Inflammatory macrophage (primary cell): ENCODE measurements at places on chromosomes 16 and 17.

- no peak for DNase-seq
Measured at GRCh38 chr17:2214929-2215615, 88.5 kb downstream of the SMG6 start.

- DNase-seq: no peak
Measured at GRCh38 chr17:70379945-70380344, 210.6 kb downstream of the KCNJ2 start.

DNA sequence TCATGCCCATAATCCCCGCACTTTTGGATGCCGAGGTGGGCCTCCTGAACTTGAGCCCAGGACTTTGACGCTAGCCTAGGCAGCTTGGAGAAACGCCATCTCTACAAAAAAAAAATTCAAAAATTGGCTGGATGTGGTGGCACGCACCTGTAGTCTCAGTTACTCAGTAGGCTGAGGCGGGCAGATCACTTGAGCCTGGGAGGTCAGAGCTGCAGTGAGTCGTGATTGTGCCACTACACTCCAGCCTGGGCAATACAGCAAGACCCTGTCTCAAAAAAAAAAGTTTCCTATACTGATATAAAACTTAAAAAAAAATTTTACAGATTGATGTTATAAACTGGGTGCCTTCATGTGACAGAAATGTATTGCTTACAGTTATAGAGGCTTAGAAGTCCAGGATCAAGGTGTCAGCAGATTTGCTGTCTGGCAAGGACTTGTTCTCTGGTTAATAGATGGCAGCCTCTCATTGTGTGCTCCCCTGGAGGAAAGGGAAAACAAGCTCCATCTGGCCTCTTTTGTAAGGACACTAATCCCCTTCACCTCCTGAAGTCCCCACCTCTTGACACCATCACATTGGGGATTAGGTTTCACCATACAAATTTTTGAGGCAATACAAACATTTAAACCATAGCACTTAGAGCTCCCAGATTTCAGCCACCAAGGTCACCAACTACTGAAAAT is 8.5 kb upstream of the CES3 start:
- DNase-seq: no peak

GRCh38 chr17:1273492-1274244 is 3.4 kb downstream of the BHLHA9 start:
- DNase-seq: no peak

- DNase-seq: peak; percentile 61
Measured at GRCh38 chr17:50425682-50426471, at the start of gene ACSF2. ACSF2 (plus strand) TSS chr17:50426218; CDS start chr17:50426262, 44 bp downstream.

- DNase-seq: no peak
Measured at GRCh38 chr17:7406235-7406825, 1.3 kb upstream of the NLGN2 start.

DNA sequence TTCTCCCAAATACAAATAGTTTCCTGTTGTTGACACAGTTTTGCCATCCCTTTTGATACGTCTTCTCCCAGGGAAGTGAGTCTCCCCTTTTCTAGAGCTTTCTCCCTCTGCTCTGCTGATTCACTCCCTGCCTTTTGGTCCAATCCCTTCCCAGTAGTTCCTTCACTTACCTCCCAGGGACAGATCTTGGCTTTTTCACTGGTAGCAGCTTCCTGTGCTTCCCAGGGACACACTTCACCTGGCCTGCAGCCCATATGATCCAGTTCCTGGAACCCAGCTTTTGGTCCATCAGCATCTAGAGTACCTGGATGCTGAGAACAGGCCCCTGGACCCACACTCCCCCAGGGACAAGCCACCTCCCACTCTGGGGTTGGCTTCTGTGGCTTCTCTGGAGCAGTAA is 15.8 kb downstream of the GPR179 start:
- DNase-seq: no peak

DNA sequence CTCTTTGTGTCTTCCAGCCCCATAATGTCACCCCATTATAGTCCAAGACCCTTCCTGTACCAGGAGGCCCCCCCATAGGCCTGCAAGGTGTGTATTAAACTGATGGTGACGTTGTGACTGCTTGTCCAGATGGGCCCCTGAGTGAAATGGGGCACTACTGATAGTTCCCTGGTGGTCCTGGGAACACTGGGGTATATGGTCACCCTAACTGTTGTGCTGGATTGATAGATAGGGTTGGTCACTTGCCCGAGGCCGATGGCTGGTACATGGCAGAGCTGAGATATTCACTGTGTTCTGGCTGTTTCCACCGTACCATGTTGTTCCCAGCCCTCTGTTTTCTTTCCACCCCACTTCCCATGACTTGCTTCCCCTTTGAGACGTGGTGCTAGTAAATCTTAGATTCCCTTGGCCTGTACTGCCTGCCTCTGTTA is 4.3 kb downstream of the CNP start:
- no peak for DNase-seq

DNA sequence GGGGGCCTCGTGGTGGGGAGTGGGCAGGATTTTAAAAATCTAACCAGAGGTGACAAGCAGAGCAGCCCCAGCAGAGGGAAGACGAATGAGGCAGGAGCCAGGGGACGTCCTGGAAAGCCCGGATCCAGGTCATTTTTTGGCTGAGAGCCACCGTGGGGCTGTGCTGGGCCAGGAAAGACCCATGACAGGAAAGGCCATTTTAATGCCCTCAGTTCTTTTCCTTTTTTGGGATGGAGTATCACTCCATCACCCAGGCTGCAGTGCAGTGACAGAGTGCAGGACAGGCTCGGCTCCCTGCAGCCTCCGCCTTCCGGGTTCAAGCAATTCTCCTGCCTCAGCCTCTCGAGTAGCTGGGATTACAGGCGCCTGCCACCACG is 30.5 kb upstream of the JPH3 start:
- DNase-seq: no peak

GRCh38 chr17:43068570-43069367 is 43.7 kb downstream of the RND2 start:
- DNase-seq: no peak

- no peak for DNase-seq
Measured at GRCh38 chr17:32912218-32912897, 15.6 kb upstream of the TMEM98 start.

GRCh38 chr17:31931756-31932155 is 5.1 kb upstream of the SUZ12 start:
- DNase-seq: peak; percentile 75

DNA sequence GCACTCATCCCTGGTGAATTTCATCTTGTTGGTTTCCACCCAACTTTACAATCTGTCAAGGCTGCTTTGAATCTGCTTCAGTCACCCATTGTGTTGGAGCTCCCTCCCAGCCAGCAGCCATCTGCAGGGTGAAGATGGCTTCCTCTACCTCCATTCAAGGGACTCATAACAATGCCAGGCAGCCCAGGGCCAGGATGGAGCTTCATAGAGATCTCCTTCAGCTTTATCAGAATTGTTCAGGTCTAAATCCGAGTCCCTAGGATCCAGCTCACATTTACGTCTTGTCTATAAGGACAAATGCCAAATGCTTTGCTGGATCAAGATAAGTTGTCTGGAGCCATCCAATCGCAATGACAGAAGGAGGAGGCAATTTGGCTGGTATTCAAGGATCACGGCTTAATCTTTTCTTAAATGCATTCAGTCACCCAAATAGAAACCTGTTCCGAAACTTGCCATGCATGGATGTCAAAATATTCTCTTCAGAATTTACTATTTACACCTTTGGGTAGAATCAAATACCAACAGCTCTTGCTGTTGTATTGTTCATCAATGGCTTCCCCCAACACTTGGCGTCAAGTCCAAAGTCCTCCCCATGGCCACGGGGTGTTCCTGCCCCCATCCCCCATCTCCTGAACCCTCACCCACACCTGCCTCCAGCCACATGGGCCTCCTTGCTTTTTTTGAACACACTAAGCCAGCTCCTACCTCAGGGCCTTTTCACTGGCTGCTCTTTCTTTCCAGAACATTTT is 3.8 kb upstream of the FAM171A2 start:
- DNase-seq: no peak

- DNase-seq: no peak
Measured at GRCh38 chr17:75386430-75386829, 19.0 kb downstream of the GRB2 start.

- DNase-seq: no peak
Measured at GRCh38 chr17:62649570-62649969, 22.1 kb downstream of the MRC2 start.

DNA sequence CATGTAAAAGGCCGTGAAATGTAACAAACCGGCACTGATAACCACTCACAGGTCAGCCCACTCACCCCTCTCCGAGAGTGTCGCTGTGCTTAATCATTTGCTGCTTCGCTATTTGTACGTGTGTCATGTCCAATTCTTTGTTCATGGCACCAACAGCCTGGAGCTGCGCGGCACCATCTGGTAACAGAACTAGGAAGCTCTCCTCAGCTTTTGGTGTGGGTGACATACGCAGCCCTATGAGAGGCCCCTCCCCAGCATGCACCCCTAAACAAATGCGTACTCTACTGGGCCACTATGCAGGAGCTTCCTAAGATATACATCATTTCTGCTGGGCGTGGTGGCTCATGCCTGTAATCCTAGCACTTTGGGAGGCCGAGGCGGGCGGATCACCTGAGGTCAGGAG is 2.3 kb upstream of the PECAM1 start:
- DNase-seq: no peak
